CD4-positive, alpha-beta T cell treated with Interleukin-4 for 4 hours (primary cell): ENCODE measurements at places on chromosomes 4 and X.
A peak's percentile ranks its signal among the peaks of the same experiment; 100 is the strongest.

- no peak for DNase-seq
Observed at GRCh38 chr4:65825116-65825753, 154.9 kb upstream of the EPHA5 start.

DNA sequence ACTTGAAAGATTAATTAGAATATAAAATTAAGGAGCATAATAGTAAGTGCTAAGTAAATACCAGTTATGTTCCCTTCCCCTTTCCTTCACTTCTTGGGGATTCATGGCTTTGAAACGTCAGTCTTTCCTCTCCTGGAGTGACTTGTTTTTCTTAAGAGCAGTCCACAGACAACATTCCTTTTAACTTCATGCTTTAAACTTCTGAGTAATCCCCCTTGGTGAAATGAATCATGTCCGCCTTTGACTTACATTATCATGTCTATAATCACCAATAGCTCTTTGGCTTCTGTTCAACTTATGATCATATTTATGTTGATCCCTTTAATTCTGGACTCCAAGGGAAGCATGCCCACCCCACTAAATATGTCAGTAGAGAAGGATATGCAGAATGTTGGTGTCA, 1012.1 kb upstream of the SLIT2 start:
- DNase-seq, result no peak

DNA sequence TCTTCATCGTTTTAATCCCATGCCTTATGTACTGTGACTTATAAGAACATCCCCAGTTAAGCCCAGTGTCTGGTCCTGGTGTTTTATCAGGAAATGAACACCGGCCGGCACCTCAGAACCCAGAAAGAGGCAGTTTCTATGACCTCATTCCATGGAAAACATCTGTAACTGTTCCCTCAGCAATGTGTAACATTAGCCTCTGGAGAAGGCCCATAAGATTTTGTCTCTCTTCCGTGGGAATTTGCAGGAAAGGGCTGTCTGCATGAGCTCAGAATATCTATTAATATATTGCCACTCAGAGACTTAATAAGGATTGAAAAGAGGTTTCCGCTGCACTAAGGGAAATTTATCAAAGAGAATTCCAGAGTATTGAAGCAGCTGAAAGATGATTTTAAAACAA, 3.1 kb upstream of the TCEANC start:
- no peak for DNase-seq

- DNase-seq, result no peak
Observed at GRCh38 chr4:104967034-104967401, 179.7 kb upstream of the TET2 start.

DNA sequence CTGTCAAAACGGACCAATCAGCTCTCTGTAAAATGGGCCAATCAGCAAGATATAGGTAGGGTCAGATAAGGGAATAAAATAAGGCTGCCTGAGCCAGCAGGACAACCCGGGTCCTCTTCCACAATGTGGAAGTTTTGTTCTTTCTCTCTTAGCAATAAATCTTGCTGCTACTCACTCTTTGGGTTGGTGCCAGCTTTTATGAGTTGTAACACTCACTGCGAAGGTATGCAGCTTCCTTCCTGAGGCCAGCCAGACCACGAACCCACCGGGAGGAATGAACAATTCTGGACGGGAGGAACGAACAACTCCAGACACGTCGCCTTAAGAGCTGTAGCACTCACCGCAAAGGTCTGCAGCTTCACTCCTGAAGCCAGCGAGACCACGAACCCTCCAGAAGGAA, 287.8 kb downstream of the RAPGEF2 start:
- no peak for DNase-seq

- DNase-seq, result no peak
Observed at GRCh38 chrX:153625271-153626024, 21.6 kb upstream of the DUSP9 start.

DNA sequence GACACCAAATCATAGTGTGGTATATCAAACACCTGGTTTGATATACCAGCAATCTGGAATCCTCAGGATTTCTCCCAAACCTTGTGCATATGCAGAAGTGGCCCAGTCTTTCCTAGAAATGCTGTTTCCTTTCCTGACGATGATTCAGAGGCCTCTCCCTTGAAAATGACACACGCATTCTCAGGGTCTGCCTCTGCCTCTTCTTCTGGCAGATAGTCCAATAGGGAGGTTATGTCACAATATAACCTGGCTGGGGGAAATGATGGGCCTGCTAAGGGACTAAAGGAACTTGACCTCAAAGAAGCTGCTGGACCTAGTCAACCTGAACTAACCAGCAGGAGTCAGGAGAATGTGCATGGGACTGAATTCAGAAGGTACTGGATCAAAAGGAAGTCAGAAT, 435.2 kb downstream of the IDS start:
- no peak for DNase-seq

- DNase-seq, result no peak
Observed at GRCh38 chr4:140426610-140427105, 790 bp downstream of the CLGN start.

GRCh38 chrX:5915783-5916182, 312.9 kb downstream of the NLGN4X start:
- no peak for DNase-seq

DNA sequence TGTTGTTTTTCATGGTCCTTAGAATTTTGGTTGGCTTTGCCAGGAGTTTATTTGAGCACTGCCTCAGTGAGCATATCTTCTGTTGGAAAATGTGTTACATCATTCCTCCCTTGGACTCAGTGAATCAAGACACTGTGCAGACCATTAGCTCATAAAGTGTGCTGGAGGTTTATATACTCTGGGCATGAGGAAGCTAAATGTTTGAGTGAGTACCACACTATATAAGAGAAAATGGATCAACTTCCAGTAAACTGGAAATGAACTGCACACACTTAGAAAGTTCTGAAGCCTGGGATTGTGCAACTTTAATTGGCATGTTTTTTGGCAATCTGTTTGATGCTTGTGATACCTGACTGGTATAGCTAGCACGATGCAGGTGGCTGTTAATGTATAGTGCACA, 75.9 kb downstream of the LIMCH1 start:
- DNase-seq, result no peak

- DNase-seq, result peak; percentile 20
Observed at GRCh38 chrX:53440621-53441517, 6.7 kb upstream of the HSD17B10 start.

GRCh38 chrX:39653691-39654090, 444.1 kb downstream of the BCOR start:
- no peak for DNase-seq

- no peak for DNase-seq
Observed at GRCh38 chr4:183861426-183861825, 43.7 kb upstream of the STOX2 start.

GRCh38 chr4:52750819-52751486, at the start of gene ERVMER34-1:
Gene ERVMER34-1 (minus strand): TSS chr4:52751425. CDS start chr4:52745520, 5,905 bp downstream.
- DNase-seq, result no peak

DNA sequence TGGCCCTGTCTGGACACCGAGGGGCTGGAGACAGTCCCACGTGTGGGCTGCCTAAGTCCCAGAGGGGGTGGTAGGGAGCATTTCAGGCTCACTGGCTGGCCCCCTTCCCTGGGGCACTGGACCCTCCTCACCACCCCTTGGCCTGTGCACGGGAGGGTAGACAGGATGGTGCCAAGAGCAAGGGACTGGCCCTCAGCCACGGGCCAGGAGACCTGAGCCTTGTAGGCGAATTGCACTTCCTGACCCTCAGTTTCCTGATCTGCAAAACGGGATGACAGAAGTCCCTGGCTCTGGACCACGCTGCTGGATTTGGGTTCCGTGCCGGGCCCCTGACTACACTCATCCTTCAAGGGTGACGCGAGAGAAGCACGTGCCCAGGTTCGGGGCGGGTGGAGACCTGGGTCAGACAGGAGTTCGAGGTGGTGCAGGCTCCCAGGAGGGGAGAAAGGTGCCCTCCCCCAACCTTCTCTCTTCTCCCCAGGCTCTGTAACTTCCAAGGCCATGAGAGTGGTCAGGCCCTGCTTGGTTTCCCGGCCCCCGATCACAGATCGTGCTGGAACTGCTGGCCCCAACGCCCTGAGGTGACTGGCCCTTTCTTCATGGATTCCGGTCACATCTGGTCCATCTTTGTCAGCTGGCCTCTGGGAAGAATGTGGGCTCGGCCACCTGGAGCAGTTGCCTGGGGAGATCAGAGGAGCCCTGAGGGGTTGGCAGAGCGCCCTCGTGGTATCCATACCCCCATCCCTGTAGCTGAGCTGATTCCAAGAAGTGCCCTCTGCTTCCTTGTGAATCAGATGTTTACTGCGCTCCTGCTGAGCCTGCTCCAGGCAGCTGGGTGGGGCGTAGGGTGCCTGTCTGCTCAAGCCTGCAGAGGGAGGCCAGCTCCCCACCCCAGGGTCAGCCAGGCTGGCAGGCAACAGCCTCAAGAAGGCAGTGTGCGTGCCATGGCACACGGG, 3.3 kb downstream of the SH3BP2 start:
- no peak for DNase-seq

DNA sequence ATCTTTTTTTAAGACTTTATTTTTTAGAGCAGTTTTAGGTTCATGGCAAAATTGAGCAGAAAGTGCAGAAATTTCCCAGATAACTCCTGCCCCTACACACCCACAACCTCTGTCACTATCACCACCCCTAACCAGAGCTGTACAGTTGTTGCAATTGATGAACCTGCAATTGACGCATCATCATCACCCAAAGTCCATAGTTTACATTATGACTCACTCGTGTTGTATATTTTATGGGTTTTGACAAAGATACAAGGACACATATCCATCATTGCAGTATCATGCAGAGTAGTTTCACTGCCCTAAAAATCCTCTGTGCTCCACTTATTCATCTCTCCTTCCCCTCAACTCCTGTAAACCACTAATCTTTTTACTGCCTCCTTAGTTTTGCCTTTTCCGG, 34.5 kb upstream of the WAS start:
- DNase-seq, result no peak

DNA sequence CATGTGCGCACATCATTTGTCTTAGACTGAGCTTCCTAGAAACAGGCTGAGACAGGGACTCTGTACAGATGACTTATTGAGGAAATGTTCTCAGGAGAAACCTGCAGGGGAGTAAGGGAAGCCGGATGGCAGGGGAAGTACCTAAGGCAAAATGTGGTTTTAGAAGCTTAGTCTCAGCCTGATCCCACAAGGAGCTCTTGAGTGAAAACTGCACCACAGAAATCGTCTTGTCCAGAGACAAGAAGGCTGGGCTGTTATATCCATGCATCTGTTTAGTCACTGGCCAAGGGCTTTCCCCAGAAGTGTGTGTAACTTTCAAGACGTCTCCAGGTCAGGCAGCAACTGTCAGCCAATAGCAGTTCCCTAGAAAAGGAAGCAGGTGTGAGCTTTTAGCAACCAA, 86.0 kb downstream of the FUNDC1 start:
- no peak for DNase-seq

DNA sequence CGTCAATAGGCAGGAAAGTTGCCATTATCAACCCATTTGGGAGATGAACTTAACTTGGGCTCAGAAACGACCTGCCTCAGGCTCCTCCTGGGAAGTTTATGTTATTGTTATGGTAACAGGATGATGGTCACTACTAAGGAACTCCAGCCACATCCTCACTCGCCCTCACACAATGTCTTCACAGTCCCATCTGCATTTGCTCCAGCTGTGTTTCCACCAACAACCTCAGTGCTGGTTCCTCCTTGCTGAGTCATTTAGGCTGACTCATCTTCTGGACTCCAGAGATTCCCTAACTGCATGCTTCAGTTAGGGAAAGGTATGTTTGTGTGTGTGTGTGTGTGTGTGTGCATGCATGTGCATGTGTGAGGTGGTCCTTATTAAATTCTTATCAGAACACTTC, 293.4 kb upstream of the BOD1L1 start:
- no peak for DNase-seq

DNA sequence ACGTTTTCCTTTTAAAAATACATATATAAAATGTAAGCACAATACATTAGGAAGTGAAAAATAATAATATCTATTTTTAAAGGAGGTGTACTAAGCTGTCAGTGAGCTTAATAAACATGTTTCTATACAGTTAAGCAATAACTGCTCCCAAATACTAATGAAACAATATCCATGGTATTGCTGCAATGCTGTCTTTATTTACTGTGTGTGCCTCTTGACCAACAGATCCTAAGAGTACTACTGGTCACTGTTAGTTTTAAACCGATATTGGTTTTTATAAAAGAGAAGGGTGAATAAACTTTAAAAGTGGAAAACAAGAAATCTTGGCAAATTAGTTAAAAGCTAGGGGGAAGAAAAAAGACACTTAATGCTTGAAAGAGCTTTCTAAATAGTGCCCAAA, 1029.0 kb downstream of the FSTL5 start:
- DNase-seq, result no peak

DNA sequence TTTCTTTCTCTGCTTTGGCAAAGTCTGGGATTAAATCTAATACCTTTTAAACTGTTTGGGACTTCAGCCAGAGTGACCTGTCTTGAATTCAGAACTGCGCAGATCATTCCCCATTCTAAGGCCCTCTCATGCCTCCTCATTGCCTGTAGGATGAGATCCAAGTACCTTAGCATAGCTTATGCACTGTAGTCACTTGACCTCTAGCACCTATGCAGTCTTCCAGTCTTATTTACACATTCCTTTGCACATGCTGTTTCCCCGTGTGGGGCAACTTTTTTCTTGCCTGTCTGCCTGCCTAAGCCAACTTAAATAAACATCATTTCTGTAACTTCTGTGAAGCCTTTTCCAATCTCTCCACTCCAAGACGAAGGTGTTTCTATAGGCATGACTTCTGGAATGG, 68.4 kb downstream of the AR start:
- DNase-seq, result no peak

DNA sequence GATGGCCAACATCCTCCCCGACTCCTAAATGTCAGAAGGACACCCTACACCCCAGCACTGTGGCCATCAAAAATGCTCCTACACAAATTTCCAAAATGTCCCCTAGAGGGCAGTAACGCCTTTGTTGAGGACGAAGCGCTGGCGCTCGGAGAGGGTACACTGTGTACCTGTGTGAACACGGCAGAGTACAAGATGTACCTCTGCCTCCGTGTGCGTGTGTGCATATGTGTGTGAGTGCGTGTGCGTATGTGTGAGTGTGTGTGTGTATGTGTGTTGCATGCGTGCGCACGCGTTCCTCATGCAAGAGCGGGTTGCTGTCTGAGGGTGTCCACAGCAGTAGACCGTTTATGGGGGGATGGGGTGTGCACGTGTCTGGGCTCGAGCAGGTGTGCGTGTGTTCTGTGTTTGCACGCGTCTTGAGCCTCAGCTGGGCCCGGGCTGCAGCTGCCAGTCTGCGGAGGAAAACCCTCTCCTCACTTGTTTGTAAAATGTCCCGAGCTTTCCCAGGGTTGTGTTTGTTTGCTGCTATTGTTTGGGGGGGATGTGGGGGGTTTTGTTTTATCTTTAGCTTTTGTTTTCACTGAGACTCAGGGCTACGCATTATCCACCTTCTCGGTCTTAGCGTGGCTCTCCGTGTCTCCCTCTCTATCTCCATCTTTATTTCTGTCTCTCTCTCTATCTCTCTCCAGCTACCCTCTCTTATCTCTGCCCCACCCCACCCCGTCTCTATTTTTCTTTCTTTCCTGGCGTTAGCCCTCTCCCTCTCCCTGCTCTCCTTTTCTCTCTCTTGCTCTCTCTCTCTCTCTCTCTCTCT, 10.4 kb upstream of the TSPYL2 start:
- peak; percentile 82 for DNase-seq

DNA sequence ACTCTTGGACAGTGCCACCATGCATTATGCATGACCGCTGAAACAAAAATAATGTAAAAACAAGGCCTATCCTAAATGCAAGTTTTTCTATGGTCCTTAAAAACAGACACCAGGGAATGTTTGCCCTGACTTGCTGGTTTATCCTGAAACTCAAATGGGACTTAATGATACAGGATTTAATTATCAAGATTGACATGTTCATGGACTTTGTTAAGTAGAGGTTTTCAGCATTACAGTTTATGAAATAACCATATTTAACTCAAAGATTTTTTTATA, 1.3 kb downstream of the NFKB1 start:
- no peak for DNase-seq
